ENCODE measurements at places on chromosomes 11 and 22. TPM values are rescaled to one million over a fixed set of nuclear protein-coding genes. Genes with fewer than 3 reads are reported as not detected.

Gene LAYN
- total RNA-seq, result 7.6 TPM

Gene CDC45
- 1.1 TPM for total RNA-seq

Gene ZBTB3
- 15.0 TPM for total RNA-seq

Gene RFPL2
- total RNA-seq, result not detected

Gene MYO7A
- 10.7 TPM for total RNA-seq

Measured in kidney (tissue), 22 donors.